ENCODE measurements at places on chromosomes 7 and 10. TPM values are rescaled to one million over a fixed set of nuclear protein-coding genes. Genes with fewer than 3 reads are reported as not detected.
A peak's percentile ranks its signal among the peaks of the same experiment; 100 is the strongest.

PALD1 gene
- total RNA-seq: 19.1 TPM

TET1 gene
- total RNA-seq: 21.0 TPM

DPYSL4 gene
- 58.0 TPM for total RNA-seq

CYP26C1 gene
- 0.06 TPM for total RNA-seq

ANKRD1 gene
- total RNA-seq: 39.1 TPM

PAX4 gene
- total RNA-seq: not detected

CCL24 gene
- total RNA-seq: not detected

GRM3 gene
- not detected for total RNA-seq

CELF2 gene
- 51.3 TPM for total RNA-seq

SPDYE1 gene
- not detected for total RNA-seq

ERCC6 gene
- 9.7 TPM for total RNA-seq

DNA sequence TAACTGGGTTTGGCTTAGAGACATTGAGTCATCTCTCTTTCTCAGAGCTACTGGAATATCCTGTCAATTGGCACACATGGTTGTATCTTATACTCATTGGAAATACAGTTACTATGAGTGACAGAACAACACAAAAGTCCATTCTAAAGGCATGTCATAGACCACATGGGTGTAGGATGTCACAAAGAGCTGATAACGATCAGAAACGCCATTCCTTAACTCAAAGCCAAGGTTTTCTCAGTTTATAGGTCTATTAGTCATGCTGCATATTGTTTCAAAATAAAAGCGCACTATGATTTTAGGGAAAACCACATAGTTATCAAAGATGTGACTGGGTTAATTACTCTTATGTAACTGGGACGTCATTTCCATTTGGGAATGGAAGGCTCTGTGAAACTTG is 147.2 kb upstream of the FAM171A1 start:
- DNase-seq: no peak
- no peaks in the 10 kb centered on the region for H3K36me3 ChIP-seq
- H3K27me3 ChIP-seq: no peaks in the 10 kb centered on the region
- no peak overlapping the region for H3K27ac ChIP-seq
- no peaks in the 10 kb centered on the region for H3K4me1 ChIP-seq

DNA sequence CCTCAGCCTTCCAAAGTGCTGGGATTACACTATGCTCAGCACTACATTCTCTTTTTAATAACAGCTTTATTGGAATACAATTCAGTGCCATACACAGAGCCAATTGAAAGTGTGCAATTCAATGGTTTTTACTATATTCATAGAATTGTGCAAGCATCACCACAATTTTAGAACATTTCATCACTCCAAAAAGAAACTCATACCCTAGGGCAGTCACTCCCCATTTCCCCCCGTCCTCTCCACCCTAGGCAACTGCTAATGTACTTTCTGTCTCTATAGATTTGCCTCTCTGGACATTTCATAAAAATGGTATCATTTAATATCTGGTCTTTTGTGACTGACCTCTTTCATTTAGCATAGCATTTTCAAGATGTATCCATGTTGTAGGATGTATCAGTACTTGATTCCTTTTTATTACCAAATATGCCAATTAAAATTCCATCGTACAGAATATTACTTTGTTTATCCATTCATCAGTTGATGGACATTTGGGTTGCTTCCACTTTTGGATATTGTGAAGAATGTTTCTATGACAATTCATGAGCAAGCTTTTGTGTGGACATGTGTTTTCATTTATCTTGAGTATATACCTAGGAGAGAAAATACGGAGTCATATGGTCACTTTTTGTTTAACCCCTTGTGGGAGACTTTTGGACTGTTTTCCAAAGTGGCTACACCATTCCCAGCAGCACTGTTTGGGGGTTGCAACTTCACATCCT is 6.3 kb upstream of the XPNPEP1 start:
- H3K36me3 ChIP-seq: no peaks in the 10 kb centered on the region
- H3K27me3 ChIP-seq: no peaks in the 10 kb centered on the region
- H3K27ac ChIP-seq: no peak overlapping the region
- DNase-seq: no peak
- no peaks in the 10 kb centered on the region for H3K4me1 ChIP-seq

- H3K36me3 ChIP-seq: no peaks in the 10 kb centered on the region
- no peak overlapping the region for H3K27ac ChIP-seq
- no peaks in the 10 kb centered on the region for H3K27me3 ChIP-seq
- H3K4me3 ChIP-seq: no peak overlapping the region
These were observed 72.9 kb upstream of the STEAP1B start for GRCh38 chr7:22572937-22573336.

- H3K36me3 ChIP-seq: no peaks in the 10 kb centered on the region
- no peak overlapping the region for H3K27ac ChIP-seq
- H3K4me1 ChIP-seq: peaks cover 2% of the 10 kb centered on the region
- DNase-seq: no peak
- H3K27me3 ChIP-seq: no peaks in the 10 kb centered on the region
- H3K4me3 ChIP-seq: no peak overlapping the region
These were observed 80.1 kb downstream of the OSBPL3 start for GRCh38 chr7:24899905-24900304.

DNA sequence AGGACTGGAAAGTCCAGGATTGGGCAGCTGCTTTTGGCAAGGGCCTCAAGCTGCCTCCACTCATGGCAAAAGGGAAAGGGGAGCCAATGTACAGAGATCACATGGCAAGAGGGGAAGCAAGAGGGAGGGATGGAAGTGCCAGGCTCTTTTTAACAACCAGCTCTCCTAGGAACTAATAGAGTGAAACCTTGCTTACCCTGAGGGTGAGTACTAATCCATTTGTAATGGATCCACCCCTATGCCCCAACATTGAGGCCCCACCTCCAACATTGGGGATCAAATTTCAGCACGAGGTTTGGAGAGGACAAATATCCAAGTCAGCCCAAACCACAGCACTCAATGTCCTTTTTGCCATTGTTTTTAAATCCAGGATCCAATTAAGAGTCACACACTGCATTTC is 12.5 kb downstream of the HABP2 start:
- no peak overlapping the region for H3K4me3 ChIP-seq
- no peak overlapping the region for H3K27ac ChIP-seq
- no peaks in the 10 kb centered on the region for H3K36me3 ChIP-seq
- DNase-seq: no peak
- no peaks in the 10 kb centered on the region for H3K4me1 ChIP-seq

DNA sequence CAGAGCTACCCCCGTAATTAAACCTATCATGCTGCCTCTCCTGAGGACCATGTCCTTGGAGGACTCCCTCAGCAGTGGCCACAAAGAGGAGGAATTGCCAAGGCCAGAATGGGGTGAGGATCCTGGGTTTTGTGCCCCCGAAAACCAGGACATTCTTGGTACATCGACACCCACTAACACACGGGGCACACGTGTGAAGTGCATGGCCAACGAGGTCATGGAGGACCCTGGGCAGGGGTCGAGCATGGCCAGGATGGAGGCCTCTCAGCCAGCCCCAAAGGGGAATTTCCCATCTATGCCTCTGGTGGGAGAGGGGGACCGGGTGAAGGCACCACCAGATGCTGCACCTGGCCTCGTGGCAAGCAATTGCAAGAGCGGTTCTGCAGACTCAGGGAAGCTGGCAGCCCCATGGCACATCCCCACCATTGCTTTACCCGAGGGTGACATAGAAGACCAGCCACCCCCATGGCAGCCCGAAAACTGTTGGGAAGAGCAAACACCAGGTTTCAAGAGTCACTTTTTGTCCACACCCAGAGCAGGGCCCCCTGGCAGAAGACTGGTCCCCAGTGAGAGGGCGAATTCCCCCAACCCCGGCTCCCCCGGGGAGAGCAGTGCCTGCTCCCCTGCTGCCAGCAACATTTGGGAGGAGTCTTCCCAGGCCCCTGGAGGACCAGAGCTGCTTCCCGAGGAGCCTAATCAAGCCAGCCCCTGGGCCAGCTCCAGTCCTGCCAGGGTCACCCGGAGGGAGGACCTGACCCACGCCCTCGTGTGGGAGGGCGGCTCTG is 26.4 kb downstream of the C10orf71 start:
- no peaks in the 10 kb centered on the region for H3K27me3 ChIP-seq
- no peak overlapping the region for H3K4me3 ChIP-seq
- H3K36me3 ChIP-seq: no peaks in the 10 kb centered on the region
- no peak for DNase-seq
- no peaks in the 10 kb centered on the region for H3K4me1 ChIP-seq
- H3K27ac ChIP-seq: no peak overlapping the region

GRCh38 chr10:80871083-80871482 is 333.4 kb downstream of the SH2D4B start:
- H3K4me1 ChIP-seq: no peaks in the 10 kb centered on the region
- H3K36me3 ChIP-seq: no peaks in the 10 kb centered on the region
- DNase-seq: no peak
- no peak overlapping the region for H3K4me3 ChIP-seq

DNA sequence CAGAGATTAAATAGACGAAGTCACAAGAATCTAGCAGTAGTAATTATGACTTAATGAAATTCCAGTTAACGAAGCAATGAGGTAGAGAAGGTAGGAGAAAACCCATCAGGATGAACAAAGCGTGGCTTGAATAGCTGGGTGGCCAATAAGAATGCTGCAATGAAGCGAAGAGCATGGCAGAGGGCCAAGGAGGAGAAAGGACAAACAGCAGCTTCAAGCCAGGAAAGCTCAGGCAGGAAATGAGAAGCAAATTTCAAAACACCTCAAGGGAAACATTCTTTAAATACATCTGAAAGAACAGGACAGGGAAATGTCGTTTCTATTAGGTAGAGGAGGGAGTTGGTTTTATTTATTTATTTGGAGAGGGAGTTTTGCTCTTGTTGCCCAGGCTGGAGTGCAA is 122.5 kb downstream of the KIAA1217 start:
- no peaks in the 10 kb centered on the region for H3K36me3 ChIP-seq
- H3K4me1 ChIP-seq: no peaks in the 10 kb centered on the region
- no peak overlapping the region for H3K4me3 ChIP-seq
- peak; percentile 94 for DNase-seq

- no peak for DNase-seq
- H3K4me1 ChIP-seq: no peaks in the 10 kb centered on the region
- H3K4me3 ChIP-seq: no peak overlapping the region
- no peaks in the 10 kb centered on the region for H3K27me3 ChIP-seq
These were observed 69.5 kb upstream of the ATRNL1 start for GRCh38 chr10:115023715-115024114.

- no peaks in the 10 kb centered on the region for H3K4me1 ChIP-seq
- H3K27ac ChIP-seq: no peak overlapping the region
- H3K27me3 ChIP-seq: no peaks in the 10 kb centered on the region
- no peak for DNase-seq
These were observed 21.9 kb upstream of the FOXP2 start for GRCh38 chr7:114392686-114393085.

- peaks cover 8% of the 10 kb centered on the region for H3K4me1 ChIP-seq
- H3K4me3 ChIP-seq: no peak overlapping the region
- H3K36me3 ChIP-seq: no peaks in the 10 kb centered on the region
These were observed 194.3 kb upstream of the IGFBP3 start for GRCh38 chr7:46115410-46115809.

- DNase-seq: no peak
- H3K27ac ChIP-seq: no peak overlapping the region
- H3K27me3 ChIP-seq: no peaks in the 10 kb centered on the region
- H3K4me3 ChIP-seq: no peak overlapping the region
- no peaks in the 10 kb centered on the region for H3K36me3 ChIP-seq
These were observed 772.9 kb downstream of the SORCS3 start for GRCh38 chr10:105413997-105414396.

DNA sequence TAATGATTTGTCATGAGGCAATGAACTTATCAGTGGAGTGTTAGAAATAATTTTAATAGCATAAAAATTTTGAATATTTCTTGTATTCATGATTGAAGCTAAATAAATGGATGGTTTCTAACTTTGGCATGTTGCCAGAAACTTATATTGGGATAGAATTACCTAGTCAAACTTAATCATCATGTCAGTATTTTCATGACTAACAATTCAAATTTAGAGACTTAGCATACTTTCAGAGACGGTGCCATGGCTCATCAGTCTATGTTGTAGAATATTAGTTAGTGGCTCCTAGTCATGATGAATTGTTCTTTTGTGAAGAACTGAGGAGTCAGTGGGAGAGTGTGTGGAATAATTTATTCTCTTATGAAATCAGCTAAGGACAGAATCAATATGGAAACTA is 599.6 kb upstream of the POT1 start:
- no peaks in the 10 kb centered on the region for H3K4me1 ChIP-seq
- no peak for DNase-seq
- no peak overlapping the region for H3K27ac ChIP-seq

DNA sequence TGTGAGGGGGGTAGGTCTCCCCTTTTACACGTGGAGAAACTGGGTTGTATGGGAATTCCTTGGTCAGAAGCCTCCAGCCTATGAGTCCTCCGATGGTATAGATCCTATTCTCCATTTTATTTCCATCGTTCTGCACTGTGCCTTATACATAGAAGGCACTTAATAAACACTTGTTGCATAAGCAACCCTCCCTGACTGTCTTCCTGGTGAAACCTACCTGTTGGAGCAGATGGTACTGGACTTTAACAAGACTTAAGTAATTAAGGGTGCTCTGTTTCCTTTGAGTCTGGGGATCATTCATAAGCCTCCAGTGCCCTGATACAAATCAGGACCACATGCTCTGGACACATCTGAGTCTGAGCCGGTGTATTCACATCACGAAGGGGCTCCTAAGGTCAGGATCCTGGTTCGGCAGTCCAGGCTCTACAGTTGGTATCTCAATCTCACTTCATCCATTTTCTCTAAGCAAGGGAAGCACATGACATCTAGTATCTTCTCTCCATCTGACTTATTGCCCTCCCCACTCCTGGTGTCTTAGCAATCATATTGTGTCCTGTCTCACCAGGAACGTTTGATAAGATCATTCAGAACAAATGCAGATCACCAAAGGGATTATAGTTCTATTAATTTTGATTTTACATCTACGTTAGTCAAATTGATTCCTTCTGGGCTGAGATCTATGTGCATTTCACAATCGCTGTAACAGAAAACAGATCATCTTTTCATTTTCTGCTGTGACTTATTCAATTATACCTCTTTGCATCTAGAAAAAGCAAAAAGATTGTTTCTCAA is 22.8 kb upstream of the EZH2 start:
- H3K27me3 ChIP-seq: no peaks in the 10 kb centered on the region
- H3K27ac ChIP-seq: no peak overlapping the region
- no peaks in the 10 kb centered on the region for H3K36me3 ChIP-seq

GRCh38 chr10:129843131-129843541 is 120.9 kb downstream of the EBF3 start:
- DNase-seq: no peak
- no peaks in the 10 kb centered on the region for H3K36me3 ChIP-seq
- H3K4me3 ChIP-seq: no peak overlapping the region
- no peak overlapping the region for H3K27ac ChIP-seq
- H3K27me3 ChIP-seq: no peaks in the 10 kb centered on the region

Measured in cardiac muscle cell (in vitro differentiated cells and primary cell).